ENCODE measurements at places on chromosomes 6 and 20. TPM values are rescaled to one million over a fixed set of nuclear protein-coding genes. Genes with fewer than 3 reads are reported as not detected.

The BYSL gene
- total RNA-seq = 18.2 TPM

The TSPO2 gene
- not detected for total RNA-seq

The POM121L2 gene
- not detected for total RNA-seq

The SLC16A10 gene
- not detected for total RNA-seq

The TMEM63B gene
- total RNA-seq = 36.9 TPM

The CASS4 gene
- 0.23 TPM for total RNA-seq

The TOX2 gene
- 2.2 TPM for total RNA-seq

The AHI1 gene
- total RNA-seq = 28.1 TPM

The GPR6 gene
- total RNA-seq = not detected

The RBM38 gene
- 4.8 TPM for total RNA-seq

The TMEM14C gene
- 86.8 TPM for total RNA-seq

The B3GAT2 gene
- total RNA-seq = not detected

The TOMM6 gene
- total RNA-seq = 36.9 TPM

The SERPINB1 gene
- 8.0 TPM for total RNA-seq

The GLP1R gene
- not detected for total RNA-seq

The LIN28B gene
- total RNA-seq = not detected

The SLC17A3 gene
- not detected for total RNA-seq

The TRIM10 gene
- total RNA-seq = not detected

The RSPH4A gene
- 0.10 TPM for total RNA-seq

The ANKRD66 gene
- not detected for total RNA-seq
